Activated T-cell treated with anti-CD3 and anti-CD28 coated beads for 1 hour (primary cell): ENCODE measurements at places on chromosomes 2 and 18.

DNA sequence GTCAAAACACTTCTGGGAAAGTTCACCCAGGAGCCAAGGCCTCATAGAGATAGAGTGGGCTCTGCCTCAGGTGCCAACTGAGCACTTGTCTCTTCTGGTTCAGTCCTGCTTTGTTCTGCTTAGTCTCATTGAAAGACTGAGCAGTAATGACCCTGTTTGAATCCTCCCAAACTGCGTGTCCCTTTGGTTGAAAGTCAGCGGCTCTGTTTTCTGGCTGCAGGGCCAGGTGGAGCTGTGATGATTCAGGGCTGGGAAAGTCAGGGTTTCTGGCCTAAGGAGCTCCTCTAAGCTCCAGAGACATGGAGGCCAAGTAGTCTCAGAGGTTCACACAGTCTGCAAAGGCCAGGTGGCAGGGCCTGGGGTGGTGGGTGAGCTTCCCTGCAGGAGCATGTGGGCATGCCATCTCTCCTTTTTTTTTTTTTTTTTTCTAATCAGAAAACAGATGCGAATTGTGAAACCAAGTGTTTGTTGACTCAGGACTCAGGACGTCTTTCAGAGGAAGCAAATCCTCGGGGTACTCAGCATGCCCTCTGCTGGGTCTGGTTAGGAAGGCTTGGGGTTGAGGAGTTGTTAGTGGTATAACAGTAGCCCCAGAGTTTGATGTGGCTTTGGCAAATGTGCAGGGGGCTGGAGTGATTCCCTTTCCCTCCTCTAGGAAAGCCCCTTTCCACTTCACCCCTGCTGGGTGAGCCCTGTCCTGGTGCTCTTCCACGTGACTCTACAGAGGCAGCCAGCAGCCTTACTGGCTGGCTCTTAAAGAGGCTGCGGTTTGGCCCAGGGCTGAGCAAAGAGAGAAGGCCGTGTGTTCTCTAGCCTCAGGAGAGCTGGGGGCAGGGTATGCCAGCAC is 38.3 kb downstream of the TMEM17 start:
- DNase-seq, result no peak

DNA sequence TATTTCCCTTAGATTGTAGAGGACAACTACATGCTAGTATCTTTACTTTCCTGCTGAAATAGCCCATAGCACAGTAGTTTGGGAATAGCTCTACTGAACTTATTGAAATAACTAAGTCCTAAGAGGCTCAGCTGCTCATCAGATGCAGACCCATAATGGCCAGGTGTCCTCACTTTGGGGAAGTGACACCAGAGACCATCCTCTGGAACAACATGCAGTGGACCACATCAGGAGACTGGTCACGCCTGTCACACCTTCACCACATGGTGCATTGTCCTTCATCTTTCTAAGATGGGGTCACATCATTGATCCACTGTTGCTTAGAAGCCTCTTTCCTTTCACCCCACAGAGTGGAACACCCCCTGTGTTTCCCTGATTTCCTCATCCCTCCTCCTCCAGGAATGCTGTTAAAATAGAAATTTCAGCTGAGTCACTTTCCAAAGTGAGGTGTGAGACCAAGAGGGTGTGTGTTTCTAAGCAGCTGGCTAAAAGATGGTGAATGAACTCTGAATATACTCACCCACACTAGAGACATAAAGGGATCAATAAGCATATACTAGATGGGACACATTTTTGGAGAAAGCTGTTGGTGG is 215.2 kb upstream of the LRRTM1 start:
- no peak for DNase-seq

DNA sequence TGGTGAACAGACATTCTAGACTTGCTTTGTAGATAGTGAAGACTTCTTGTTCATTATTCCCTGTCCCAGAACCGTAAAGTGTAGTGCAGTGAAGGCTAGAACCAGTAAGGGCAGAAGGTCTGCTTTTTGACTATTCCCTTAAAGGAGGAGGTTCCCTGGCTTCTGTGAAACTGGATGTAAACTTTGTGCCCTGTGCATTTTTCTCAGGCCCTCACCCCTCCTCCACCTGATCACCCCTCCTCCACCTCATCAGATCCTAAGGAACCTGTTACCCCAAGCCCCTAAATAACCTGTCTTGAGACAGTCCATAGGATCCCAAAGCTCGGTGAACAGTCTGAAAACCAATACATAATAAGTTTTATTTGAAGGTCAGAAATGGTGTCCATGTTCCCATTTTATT is 33.7 kb downstream of the SFT2D3 start:
- DNase-seq, result no peak

DNA sequence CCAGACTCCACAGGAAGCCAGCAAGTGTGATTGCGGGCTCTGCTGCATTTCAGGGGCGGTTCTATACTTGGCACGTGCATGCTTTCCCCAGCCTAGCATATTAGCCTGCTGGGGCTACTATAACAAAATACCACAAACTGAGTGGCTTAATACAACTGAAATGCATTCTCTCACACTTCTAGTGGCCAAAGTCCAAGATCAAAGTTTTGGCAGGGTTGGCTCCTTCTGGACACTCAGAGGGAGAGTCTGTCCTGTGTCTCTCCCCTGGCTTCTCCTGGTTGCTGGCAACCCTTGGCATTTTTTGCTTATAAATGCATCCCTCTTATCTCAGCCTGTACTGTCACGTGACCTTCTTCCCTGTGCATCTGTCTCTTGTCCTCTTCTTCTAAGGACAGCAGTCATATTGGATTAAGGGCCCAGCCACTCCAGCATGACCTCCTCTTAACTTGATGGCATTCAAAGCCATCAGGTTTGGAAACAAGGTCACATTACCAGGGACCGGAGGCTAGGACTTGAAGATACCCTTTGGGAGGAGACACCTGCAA is 138.7 kb downstream of the RNF152 start:
- no peak for DNase-seq

- no peak for DNase-seq
These were observed 58.5 kb upstream of the TMEM18 start for GRCh38 chr2:735670-736218.

DNA sequence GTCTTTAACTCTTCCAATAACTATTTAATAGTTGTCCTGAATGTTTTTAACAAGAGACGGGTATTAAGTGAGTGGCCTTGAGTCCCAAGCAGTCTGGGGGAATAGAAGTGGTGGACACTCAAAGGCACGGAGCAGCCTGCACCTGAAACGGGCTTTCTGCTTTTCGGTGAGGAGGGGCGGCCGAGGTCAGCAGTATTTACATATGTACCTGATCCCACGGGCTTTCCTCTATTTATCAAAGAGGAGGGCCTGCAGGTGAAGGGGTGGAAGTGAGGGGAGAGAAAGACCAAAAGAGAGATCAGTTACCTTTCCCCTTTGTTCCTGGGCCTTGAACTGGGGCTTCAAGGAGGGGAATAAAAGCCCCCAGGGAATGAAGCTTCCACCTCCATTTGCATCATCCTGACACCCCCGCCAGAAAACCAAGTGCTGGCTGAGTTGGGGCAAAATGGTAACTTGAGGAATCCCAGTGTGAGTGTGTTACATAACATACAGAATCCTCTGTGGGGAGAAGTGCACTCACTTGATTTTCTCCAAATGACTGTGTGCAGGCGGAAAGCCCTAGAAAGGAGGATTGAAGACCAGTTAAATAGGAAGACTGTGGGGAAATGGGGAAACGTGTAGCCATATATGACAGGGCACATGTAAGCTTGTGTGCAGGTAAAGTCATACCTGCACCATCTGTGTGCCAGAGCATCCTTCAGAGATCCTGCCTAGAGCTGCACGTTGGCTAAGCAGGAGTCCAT is 12.4 kb downstream of the POU3F3 start:
- DNase-seq, result no peak

DNA sequence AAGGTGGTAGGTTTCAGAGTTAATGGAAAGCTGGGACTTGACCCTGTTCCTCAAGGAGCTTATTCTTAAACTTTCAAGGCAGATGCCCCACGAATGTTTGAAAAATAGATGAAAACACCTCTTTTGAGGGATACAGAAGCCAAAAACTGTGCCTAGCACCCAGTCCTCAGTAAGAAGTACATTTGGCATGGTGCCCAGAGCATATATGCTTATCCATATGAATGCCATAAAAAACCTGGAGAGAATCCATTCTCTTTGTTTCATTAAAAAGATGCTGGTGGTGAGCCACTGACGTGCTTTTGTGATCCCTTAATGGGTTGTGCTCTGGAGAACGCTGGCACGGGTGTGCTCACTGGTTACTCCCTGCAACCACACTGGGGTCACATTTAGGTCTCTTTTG is 69.0 kb downstream of the IL1R2 start:
- no peak for DNase-seq

DNA sequence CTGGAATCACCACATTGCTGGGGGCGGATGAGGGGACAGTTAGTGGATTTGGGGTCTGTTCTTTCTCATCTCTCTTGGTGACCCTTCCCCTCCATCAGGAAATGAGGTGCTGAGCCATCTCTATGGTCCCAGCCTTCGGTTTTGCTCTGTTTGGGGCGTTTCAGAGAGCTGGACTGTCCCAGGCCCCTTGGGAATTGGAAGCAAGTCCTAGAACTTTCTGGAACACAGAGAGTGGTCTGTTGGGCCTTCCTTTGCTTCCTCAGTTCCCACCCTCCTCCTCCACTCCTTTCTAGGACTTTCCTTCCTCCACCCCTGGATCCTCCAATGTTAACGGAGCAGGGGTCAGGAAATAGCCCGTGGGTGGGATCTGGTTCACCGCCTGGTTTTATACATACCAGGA is 17.0 kb downstream of the RRM2 start:
- DNase-seq, result no peak
